ENCODE measurements at places on chromosomes 7 and 10.

DNA sequence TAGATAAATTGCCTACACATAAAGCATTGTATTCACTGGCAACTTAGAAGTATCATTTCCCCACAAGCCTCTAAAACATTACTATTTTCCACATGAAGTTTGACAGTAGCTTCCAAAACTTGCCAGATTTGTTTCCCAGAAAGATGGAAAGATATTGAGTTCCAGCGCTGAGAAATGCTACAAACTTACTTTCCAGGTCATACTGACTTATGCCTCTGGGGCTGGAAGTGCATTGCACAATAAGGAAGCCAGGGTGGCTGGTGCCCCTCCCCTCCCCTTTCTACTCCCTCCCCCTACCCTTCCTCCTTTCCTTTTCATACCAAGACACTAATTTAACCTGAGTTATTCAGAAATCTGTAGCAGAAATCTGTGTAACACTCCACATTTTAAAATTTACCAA is 212.6 kb downstream of the WDR37 start:
- no peak for DNase-seq

GRCh38 chr7:30091491-30091912 is 43.3 kb upstream of the MTURN start:
- no peak for DNase-seq

- DNase-seq: no peak
Observed at GRCh38 chr7:37510043-37510634, 61.5 kb upstream of the ELMO1 start.

DNA sequence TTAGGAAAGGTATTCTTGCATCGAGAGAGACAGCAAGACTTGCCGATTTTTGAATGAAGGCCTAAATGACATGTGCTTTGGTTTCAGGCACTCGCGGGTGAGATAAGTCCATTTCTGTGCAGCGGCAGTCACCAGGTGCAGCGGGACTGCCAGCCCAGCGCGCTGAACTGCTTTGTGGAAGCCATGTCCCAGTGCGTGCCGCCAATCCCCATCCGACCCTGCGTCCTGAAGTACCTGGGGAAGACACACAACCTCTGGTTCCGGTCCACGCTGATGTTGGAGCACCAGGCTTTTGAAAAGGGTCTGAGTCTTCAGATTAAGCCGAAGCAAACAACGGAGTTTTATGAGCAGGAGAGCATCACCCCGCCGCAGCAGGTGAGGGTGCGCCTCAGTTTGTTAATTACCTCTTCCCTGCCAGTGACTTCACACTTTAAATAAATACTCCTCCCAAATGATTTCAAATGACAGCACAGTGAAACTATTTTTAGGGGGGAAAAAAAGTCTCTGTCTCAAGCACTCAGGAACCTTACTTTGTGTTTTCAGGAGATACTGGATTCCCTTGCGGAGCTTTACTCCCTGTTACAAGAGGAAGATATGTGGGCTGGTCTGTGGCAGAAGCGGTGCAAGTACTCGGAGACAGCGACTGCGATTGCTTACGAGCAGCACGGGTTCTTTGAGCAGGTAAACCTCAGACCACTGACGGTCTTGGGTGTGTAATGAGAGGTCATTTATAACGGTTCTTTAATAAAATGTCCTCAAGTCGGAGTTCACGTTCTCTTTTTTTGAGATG is 98.3 kb downstream of the TRRAP start:
- DNase-seq: no peak

GRCh38 chr7:6513541-6513940 is 37.7 kb downstream of the GRID2IP start:
- DNase-seq: no peak

GRCh38 chr7:123535517-123535916 is 1.1 kb upstream of the IQUB start:
- DNase-seq: no peak

GRCh38 chr7:152621426-152621825 is 54.5 kb downstream of the XRCC2 start:
- DNase-seq: no peak

- DNase-seq: no peak
Observed at GRCh38 chr10:34514290-34514689, 300.8 kb downstream of the PARD3 start.

DNA sequence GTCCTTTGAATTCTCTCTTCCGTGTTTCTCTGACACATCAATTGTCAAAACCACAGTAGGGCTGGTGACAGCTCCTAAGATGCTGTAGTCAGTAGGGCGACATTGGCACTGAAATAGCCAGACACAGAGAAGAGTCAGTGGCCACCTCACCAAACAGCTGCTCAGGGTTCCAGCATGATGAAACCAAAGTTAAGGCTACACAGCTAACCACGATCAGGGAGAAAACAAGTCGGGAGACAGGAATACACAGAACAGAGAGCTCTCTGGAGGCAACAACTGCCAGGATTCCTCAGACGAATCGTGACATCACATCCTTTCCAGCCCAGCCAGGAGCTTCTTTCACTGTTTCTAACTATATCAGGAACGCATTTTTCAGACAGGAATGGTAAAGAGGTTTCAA is 922.2 kb downstream of the SORCS1 start:
- no peak for DNase-seq

DNA sequence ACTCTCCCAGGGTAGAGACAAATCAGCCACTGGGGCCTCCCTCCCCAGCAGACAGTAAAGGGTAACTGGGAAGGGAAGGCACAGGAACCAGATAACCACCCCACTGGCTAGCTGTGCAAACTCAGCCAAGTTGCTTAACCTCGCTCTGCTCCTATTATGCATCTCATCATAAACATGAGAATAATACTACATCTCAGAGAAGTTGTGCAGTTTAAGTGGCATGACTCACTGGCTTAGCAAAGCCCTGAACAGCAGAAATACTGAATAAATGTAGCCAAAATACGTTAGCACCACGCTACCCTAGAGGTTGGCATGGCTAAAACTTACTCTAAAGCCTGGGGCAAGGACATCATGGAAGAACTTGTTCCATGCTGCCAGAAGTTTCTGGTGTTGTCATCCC is 128.1 kb upstream of the ANK3 start:
- no peak for DNase-seq

DNA sequence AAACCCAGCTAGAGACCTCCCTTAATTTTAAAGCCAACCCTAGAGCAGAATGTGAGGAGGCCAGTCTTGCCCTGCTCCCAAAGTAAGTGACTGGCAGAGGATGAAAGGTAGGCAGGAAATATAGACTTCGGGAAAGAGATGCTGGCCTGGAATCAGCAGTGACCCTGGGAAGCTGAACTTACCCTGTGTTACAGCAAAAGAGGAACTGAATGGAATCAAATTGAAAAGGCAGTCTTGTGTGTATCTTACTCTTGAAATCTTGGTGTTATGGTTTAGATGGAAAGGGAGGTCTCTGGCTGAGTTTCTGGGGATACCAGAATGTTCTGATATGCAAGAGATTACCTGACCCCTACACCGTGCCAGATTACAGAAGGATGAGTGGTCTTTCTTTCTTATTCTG is 7.9 kb upstream of the CFAP43 start:
- no peak for DNase-seq

DNA sequence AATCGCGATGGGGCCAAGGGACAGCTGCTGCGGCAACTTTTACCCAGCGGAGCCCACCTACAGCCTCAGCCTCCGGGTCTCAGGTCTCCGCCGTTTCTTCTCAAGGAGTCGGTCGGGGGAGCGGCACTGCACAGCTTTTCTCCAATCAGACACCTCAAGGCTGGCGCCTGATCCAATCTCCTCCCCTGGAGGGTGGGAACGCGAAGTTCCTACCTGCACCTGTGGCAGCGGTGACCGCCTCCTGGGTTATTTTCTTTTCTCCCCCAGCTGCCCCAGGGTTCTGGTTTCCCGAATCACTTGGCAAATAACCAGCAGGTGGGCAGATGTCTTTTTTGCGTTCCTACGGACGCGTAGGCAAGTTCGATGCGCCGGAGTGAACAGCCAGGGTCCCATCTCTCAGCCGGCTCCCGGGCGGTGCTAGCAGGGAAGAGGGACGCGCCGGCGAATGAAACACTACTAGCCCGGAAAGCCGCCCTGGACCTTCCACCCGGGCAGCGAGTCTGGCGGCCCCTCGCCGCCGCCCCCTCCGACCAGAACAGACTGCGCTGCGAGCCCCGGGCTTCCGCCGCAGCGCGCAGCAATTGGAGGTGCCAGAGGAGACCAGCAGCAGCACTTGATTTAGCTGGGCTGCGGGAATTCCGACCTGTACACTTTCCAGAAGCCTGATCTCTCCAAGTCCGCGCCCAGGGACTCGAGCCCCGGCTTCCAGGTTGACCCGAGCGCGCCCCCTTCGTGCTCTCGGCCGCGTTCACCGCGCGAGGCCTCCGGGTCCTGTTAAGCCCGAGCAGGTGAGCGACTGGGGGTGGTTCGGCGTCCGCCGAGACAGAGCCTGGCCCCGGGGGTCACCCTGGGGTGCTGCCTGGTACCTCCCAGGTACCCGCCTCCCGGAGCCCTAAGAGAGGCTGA is at the start of gene PRR15:
Gene PRR15 (plus strand): TSS at position 246 of the 906 bp plus-strand sequence. CDS start 2,495 bp downstream, outside the sequence.
- no peak for DNase-seq

GRCh38 chr7:47008461-47008860 is 573.5 kb downstream of the TNS3 start:
- no peak for DNase-seq

DNA sequence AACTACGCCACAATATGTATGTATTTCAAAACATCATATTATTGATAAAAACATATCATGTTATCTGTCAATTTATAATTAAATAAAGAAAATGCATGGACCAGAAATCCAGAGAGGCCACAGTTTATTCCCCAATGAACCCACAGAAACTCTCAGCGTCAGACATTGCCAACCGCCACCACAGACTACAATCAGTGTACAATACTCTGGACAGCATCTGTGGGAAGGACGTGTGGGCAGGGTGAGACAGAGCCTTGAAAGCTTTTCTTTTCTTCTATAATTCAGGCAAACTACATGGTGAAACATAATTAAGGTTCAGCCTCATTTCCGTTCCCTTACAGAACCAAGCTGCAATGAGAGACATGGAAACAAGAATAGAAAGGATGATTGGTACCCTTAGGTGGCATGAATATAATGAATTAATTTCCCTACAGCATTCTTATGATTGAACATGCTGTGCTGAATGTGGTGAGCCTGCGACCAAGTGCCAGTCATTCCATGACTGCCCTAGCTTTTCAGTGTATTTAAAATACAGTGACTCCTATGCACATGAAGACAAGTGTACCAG is 909.3 kb downstream of the SORCS1 start:
- no peak for DNase-seq

DNA sequence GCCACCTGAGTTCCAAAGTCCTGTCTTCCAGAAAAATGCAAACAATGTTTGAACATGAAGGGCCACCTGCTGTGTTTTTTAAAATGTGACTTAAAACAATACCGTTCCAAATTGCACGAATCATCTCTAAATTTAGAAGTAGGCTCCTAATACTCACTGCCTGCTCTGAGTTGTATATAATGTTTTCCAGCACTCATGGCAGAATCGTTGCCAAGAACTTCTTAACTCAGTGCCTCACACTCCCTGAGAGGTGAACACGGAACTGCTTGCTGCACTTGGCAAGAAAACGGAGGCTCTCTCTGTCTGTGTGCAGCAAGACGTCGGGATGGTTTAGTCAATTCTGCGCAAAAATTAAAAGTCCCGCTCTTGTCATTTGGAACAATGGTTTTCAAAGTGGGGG is 757.3 kb upstream of the AUTS2 start:
- DNase-seq: no peak

GRCh38 chr7:117047496-117047895 is 94.2 kb downstream of the ST7 start:
- DNase-seq: no peak

All from NCI-H187 treated with DMSO at 0.1 percent for 48 hours (cell line).